Activated CD4-positive, alpha-beta T cell treated with anti-CD3 and anti-CD28 coated beads, Interleukin-2, amount 50 U/mL, for 4 hours (primary cell): ENCODE measurements at places on chromosomes 11 and 22.

DNA sequence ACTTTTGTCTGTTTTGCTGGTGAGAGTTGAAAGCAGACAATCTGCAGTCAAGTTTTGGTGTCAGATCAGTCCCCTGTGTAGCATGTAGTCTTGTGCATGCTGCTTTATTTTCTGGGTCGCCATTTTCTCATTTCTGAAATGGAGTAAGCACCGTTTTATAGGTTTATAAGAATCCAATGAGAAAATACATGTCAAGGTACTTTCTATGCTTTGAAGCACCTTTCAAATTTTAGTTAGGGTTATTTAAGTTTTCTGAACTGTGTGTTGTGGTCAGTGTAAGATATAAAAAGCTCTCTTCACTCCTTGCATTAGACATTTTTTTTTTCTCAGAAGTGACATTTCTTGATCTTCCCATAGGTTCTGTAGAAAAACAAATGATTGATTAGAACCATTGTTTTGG lies 283.2 kb downstream of the ETS1 start:
- DNase-seq, result no peak

DNA sequence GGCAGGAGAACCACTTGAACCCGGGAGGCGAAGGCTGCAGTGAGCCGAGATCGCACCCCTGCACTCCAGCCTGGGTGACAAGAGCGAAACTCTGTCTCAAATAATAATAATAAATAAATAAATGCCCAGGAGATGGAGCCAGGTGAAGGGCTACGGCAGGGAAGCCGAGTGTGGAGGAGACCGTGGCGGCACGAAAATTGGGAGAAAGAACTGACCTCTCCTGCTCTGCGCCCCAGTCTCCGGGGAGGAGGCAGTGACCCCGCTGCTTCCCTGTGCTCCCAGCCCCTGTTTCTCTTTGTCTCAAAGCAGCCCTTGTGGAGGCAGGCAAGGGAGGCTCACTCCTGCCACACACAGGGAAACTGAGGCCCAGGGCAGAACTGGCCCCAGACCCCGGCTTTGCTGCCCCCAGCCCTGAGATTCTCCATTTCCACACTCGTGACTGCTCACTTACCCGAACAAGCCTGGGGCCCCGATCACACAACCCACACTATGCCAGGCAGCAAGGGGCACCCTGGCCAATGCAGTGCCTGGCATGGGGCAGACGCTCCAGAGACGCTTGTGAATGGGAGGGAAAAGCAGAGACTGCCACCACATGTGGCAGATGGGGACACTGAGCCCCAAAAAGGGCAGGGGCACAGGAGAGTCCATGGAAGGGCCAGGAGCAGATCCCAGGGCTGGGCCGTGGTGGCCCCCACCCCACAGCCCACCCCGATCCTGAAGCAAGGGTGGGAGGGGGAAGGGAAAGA lies 80.4 kb upstream of the PRR5 start:
- no peak for DNase-seq

DNA sequence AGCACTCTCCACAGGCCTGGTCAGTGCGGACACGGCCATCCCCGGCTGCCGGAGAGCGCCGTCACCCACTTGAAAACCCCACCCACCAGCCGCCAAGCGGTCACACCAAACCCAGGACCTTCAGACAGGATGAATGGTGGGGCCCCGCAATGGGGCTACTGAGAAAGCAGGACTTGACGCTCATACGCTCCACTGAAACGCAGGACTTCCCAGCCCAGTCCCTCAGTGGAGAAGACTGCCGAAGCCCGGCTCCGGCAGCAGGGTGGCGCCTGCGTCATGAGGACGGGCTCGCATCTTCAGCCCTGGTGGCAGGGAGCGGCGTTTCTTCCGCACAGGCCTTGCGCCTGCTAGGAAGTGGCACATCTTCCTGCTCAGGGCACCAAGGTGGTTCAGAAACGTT lies 15.3 kb upstream of the PHLDA2 start:
- no peak for DNase-seq

- DNase-seq, result no peak
Measured at GRCh38 chr22:38739300-38740055, 16.3 kb downstream of the SUN2 start.

- DNase-seq, result no peak
Measured at GRCh38 chr11:70468256-70469195, 70.2 kb downstream of the CTTN start.

GRCh38 chr11:15318814-15319213 lies 204.1 kb downstream of the INSC start:
- no peak for DNase-seq

- DNase-seq, result no peak
Measured at GRCh38 chr11:45751430-45751829, 53.5 kb upstream of the SLC35C1 start.

DNA sequence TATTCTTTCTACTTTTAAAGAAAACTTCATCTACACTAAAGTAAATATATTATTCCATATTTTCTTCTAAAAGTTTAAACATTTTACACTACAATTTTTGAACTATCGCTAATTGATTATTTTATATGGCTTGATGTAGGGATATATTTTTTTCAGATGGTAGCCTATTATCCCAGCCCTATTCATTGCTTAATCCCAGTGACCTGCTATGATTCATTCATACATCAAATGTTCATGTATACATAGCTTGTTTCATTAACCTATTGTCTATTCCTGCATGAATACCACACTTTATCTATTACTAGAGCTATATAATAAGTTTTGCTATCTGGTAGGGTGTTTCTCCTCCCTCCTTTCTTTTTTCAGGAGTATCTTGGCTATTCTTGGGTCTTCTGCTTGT lies 5.0 kb upstream of the ROBO4 start:
- DNase-seq, result no peak

DNA sequence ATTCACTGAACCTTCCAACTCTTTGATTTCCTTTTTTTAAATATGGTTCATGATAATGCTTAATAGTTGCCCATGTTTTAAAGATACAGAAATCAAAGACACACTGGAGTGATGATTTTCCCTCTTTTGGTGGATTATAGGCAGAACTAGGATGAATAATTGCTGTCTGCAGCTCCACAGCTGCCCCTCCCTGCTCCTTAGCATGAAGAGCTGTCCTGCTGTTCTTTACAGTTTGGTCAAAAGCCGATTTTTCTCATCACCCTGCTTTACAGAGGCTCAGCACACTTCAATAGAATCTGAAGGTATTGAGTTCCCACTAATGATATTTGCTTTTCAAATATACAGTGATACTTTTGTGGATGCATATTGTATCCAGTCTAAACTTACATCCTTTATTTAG lies 202.6 kb downstream of the AASDHPPT start:
- no peak for DNase-seq

DNA sequence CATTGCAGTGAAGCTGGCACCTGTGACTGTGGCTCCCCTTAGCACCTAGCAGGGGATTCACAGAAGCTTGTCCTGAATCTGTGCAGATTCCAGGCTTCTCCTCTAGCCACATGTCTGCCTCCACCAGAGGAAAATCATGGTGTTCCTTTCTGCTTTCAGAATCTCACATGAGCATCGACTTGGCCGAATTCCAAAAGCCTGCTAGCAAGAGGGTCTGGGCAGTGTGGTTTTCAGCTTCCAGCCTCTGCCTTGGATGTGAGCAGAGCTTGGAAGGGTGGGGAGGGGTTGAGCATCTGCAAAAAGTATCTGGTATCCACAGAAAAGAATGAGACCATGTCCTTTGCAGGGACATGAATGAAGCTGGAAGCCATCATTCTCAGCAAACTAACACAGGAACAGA lies 911.1 kb downstream of the TBC1D22A start:
- DNase-seq, result no peak

GRCh38 chr11:5983443-5983842 lies 3.3 kb downstream of the OR52L1 start:
- DNase-seq, result no peak

GRCh38 chr11:77959434-77959833 lies 35.0 kb downstream of the INTS4 start:
- DNase-seq, result no peak

- DNase-seq, result no peak
Measured at GRCh38 chr11:75453916-75454655, 21.1 kb upstream of the KLHL35 start.

- no peak for DNase-seq
Measured at GRCh38 chr11:1226986-1227550, 4.2 kb downstream of the MUC5B start.

DNA sequence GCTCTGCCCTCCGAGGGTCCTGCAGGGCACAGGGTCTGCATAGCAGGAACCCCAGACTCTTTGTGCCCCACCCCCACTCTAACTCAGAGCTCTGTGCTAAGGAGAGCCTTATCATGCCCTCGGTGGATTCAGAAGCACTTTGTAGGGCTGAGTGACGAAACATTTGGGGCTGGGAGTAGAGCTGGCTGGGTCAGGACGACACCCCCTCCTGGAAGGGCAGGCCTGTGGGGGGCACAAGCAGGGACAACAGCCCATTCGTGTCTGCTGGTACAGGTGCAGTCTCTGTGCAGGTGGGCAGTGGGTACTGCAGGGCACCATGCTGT lies 8.9 kb downstream of the APOBEC3A start:
- DNase-seq, result no peak

DNA sequence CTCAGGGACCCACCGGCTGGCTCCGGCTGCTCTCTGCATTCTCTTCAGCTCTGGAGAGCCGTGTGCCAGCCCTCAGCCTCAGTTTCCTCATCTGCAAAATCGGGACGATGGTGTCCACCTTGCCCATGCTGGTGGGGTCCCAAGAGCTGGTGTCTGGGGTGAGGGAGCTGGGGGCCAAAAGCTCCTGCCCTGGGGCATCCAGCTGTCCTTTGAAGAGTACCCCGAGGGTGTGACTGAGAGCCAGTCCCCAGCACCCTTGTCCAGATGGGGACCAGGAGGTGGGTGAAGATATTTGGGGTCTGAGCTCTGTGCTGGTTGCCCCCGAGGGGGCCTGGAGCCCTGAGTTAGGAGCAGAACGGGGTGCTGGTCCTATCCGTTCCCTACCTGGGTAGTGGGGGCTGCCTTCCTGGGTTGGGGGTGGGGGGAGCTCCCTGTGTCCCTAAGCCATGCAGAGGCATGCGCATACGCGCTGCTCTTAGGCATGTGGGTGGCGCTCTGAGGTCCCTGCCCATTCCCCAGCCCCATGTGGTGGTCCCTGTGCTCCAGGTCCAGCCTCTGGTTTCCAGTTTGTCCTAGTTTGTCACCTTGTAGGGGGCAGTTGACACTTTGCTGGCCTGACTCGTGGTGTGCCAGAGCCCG lies 4.9 kb downstream of the LRP5 start:
- no peak for DNase-seq

GRCh38 chr22:31871480-31871879 lies 72.9 kb upstream of the YWHAH start:
- DNase-seq, result no peak

GRCh38 chr11:128158860-128159259 lies 428.5 kb downstream of the ETS1 start:
- no peak for DNase-seq

- no peak for DNase-seq
Measured at GRCh38 chr22:38065539-38065938, 8.3 kb downstream of the PICK1 start.

GRCh38 chr11:119907878-119908572 lies 179.0 kb upstream of the NECTIN1 start:
- DNase-seq, result no peak

DNA sequence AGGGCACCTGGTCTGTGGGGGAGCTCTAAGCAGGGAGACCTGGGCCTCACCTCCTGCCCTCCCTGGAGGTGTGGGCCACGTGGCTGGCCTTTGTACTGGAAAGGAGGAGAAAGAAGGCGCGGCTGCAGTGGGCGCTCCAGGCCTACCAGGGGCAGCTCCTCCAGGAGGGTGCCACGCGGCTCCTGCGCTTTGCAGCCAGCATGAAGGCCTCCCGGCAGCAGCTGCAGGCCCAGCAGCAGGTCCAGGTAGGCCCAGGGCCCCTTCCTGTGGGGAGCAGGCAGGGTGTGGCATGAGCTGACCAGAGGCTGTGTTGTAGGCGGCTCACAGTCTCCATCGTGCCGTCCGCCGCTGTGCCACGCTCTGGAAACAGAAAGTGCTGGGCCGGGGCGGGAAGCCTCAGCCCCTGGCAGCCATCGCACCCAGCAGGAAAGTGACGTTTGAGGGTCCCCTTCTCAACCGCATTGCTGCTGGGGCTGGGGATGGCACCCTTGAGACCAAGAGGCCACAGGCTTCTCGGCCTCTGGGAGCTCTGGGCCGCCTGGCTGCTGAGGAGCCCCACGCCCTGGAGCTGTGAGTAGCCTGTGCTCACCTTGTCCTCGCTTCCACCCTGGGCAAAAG lies 48.6 kb downstream of the PISD start:
- DNase-seq, result no peak

DNA sequence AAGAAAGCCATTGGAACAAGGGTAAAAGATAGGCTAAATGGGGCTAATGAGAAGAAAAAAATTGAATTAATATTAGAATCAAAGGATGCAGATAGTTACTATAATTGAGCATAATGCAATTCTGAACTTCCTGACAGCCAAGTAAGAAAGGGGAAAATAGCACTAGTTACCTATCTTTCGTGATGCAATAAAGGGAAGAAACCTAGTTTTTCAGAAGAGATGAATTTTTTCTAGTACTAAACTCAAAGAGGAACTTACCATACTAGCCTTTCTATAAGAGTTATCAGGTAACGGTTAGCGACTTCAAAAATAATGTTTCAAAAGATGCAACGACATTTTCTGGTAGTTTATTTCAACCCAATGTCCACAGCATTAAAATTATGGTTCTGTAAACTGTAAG lies 8.8 kb upstream of the WT1 start:
- no peak for DNase-seq

GRCh38 chr11:130431331-130431773 lies 2.9 kb upstream of the ADAMTS8 start:
- peak; percentile 63 for DNase-seq

- DNase-seq, result no peak
Measured at GRCh38 chr11:10984250-10984649, 126.4 kb upstream of the ZBED5 start.

- DNase-seq, result no peak
Measured at GRCh38 chr11:131758726-131759125, 388.3 kb downstream of the NTM start.

DNA sequence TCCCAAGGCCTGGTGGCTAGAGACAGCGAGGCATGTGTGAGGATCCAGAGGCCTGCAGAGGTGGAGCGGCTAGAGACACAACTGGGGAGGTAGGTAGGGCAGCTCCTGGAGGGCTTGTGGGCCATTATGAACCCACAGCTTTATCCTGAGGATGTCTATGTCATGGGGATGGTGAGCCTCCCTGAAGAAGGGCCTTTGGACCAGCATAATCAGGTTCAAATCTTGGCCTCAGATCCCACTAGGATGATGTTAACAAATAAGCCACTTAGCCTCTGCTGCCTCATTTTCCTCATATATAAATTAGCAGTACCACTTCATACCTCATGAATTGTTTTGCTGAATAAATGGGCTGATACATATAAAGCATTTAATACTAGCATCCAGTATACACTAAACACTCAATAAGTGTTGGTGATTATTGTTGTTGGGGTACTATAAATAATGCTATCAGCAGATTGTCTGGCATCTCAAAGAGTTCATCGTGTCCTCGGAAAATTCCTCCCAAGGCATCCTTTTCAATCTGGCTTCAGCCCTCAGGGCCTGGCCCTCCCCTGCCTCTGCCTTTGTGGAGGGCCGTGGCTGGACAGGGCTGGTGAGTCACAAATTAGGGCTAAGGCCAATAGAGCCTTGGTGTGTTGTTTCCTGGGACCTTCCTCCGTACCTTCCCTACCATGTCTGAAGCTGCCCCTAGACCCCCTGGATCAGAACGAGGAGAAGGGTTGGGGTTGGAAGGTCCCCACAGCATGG lies 30.9 kb upstream of the LRRC32 start:
- no peak for DNase-seq
